ENCODE measurements at places on chromosomes 4 and X.

DNA sequence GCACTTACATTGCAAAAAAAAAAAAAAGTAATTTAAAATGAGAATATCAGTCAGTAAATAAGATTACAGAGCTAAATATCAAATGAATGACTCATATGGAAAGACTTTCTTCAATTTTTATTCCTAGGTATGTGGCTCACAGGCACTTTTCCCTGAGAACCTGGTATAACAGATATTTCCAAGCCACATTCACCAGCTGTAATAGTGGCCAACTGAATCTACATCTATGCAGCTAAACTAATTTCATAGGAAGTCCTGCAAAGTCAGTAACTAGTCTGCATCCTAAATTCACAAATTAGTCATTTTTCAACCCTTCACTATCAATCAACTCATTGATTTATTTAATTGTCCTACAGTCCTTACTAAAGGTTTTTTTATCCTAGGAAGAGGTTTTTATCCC lies 5.6 kb downstream of the PDE5A start:
- no peak for DNase-seq

DNA sequence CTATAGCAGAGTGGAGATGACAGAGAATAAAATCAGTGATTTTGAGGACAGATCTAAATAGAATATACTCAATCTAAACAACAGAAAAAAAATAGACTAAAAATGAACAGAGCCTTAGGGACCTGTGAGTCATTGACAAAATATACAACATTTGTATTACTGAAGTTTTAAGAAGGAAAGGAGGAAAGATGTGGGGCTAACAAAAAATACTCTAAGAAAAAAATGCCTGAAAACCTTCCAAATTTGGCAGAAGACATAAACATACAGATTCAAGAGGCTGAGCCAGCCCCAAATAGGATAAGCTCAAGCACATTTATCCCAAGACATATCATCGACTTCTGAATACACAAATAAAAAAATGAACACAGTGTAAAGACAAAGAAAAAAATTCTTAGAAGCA lies 123.6 kb upstream of the INTU start:
- DNase-seq, result no peak

GRCh38 chrX:97882306-97882705 lies 998.6 kb downstream of the RPA4 start:
- no peak for DNase-seq

GRCh38 chr4:1226598-1226997 lies 22.3 kb downstream of the CTBP1 start:
- DNase-seq, result no peak

GRCh38 chr4:150009533-150009932 lies 68.7 kb upstream of the DCLK2 start:
- DNase-seq, result no peak

DNA sequence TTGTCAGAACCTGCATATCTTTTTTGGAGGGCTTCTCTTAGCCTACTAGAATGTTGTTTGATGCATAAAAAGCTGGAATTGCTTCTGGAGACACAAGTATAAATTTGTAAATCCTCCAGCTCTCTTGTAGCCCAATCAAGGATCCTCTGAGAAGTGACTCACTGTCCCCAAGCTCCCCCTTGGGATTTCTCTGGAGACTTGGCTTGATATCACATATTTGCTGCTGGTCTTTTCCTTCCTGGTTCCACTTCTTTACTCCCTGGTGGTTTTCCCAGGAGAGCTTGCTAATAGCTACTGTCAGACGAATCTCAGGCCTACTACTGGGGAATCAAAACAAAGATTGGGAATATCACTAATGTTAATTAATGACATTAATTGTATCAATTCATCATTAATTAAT lies 173.1 kb downstream of the STK32B start:
- no peak for DNase-seq

GRCh38 chr4:89000844-89001360 lies 56.1 kb downstream of the FAM13A start:
- no peak for DNase-seq

GRCh38 chr4:48031802-48032525 lies 15.4 kb downstream of the NIPAL1 start:
- DNase-seq, result no peak

DNA sequence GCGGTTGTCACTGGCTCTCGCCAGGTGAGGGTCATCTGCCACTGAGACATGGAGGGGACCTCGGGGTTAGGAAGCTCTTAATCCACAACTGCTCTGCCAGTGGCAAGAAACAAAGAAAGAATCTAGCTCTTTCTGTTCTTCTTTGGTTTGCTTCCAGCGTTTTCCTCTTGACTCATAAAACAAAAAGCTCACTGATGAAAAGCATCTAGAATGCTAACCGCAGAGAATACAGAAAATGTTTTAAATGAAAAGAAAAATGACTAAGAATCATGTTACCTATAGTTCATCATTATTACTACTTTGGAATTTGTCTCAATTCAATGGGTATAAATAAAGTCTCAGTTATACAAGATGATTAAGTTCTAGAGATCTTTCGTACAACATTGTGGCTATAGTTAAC lies 274.8 kb upstream of the TENM3 start:
- DNase-seq, result no peak

DNA sequence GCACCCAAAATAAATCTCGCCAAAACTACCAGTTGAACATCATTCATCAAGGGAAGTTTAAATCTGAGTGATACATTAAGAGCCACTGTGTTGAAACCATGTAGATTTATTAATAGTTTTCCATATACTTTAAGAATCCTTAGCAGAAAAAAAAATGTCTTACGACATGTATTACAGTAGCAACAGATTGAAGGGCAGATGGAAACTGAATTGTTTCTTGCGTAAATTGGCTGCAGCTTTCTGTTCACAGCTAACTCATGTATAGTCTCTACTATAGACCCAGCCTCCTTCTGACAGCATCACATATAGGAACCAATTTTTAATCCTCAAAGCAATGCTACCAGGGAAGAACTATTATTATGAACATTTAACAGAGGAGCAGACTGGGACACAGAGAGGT lies 195.2 kb upstream of the PUDP start:
- no peak for DNase-seq
